ENCODE measurements at places on chromosomes 1 and 21.

DNA sequence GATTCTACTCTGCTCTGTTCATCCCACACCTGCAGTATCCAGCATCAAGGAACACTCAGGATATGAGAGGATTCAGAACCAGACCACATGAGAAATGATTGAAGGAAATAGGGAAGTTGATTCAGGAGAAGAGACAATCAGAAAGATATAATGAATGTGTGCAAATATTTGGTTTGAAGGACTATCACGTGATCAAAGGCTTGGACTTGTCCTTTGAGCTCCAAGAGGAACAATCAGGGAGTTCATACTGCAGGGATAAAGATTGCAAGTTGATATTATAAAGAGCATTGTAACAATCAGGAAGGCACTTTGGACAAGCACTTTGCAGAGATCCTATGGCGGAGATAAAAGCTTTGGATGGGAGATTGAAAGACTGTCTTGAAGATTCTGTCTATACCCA lies 13.9 kb upstream of the PIGM start:
- DNase-seq, result no peak

- peak; percentile 18 for DNase-seq
Measured at GRCh38 chr1:210347112-210347511, 18.4 kb downstream of the HHAT start.

DNA sequence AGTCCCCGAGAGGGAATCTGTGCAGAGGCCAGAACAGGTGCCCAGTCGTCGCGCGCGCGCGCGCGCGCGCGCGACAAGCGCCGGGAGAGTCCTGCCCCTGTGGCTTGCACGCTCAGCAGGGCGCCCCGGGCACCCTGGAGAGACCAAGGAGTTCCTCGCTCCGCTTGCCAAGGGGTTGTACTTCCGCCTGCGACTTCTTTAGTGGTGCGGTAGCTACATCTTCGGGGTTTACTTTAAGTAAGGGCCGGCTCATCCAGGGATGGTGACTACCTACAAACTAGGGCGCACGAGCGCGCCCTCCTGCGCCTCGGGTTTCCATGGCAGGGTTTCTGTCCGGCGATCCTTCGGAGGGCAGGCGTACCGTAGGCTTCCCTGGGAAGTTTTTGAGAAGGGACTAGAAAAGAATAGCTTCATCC lies 1.4 kb downstream of the LHX4 start:
- no peak for DNase-seq

DNA sequence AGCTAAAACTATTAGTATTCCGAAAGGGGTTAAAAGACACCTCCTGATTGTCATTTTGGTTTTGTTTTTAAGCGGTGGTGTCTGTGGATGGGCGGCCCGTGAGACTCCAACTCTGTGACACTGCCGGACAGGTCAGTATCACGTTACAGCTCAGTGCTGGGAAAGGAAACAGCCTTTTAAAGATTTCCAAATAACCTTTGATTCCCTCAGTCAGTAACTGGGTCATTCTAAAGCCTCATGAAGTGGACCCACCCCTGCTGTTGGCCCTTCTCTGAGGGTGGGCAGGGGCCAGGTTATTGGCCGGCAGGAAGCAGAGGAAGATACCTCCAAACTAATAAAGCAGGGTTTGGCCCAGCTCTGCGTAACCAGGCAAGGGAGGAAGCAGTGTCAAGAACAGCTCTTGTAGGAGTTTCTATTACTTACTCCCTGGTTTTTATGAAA lies 2.3 kb downstream of the RHOU start:
- DNase-seq, result no peak

GRCh38 chr1:180273066-180273465 lies 43.0 kb downstream of the LHX4 start:
- no peak for DNase-seq

DNA sequence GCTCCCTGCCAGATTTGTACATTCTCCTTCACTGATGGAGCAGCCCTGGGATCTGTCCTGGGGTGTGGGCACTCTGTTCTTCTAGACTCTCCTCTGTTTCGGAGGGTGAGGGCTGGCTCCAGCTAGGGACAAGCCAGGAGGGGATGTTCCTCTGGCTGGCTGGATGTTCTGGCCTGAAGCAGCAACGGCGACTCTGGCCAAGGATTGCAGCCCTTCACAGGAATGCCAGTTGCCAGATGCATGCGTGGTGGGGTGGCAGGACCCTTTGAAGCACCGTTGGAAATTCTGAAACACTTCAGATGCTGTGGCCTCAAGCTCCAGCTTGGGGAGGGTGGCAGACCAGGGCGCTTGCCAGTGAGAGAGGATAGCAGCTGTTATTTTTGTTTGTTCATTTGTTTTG lies 210.9 kb downstream of the TRABD2B start:
- no peak for DNase-seq

DNA sequence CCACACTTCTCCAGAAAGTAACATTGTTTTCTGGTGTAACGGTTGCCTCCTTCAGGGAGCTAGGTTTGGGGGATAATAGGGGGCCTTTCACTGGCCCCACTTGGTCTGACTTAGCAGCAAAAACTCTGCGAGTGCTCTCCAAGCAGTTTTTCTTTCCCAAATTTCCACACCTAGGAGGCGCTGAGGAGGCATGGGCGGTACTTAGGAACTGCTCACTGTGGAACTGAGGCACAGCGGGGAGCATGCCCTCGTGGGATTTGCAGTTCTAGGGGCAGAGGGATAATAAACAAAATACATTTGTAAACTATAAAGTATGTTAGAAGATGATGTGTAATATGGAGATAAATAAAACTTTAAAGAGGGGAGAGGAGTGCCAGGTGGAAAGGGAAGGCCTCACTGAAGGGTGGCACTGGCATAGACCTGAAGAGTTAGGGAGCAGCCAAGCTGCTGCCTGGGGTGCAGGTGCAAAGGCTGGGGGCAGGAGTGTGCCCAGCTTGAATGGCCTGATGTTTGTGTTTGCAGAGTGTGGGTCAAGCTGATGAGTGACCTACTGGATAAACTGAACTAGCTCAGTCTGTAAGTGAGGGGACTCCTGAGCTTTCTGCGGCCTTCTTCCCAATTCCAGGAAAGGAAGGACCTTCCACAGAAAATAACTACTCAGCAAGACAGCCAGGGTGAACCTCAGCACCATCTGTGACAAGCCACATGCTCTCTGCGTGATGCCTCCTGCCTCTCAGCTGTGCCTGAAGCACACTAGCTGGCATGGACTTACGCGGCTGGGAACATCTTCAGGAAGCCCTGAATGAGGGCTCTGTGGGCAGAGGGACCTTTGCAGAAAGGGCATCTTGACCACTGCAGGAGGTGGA lies 1.9 kb downstream of the EPHX1 start:
- no peak for DNase-seq

DNA sequence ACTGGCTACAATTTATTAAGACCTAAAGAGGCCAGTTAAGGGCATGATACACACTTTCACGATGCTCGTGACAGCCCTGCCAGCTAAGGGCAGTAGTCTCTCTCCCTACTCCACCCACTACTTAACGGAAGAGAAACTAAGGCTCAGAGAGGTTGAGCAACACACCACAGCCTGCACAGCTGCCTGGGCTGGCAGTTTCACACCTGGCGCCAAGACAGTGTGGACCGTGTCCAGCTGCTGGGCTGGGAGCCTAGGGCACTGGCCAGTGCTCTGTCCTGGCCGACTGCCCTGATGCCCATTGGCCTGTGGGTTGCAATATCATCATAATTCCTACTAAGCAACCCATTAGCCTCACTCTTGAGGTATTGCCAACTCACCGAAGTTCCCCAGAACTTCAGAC lies 27.6 kb downstream of the TENT5C start:
- DNase-seq, result no peak

GRCh38 chr1:66368261-66368660 lies 165.7 kb upstream of the SGIP1 start:
- DNase-seq, result no peak

- peak; percentile 10 for DNase-seq
Measured at GRCh38 chr1:224170748-224171478, 12.1 kb upstream of the DEGS1 start.

DNA sequence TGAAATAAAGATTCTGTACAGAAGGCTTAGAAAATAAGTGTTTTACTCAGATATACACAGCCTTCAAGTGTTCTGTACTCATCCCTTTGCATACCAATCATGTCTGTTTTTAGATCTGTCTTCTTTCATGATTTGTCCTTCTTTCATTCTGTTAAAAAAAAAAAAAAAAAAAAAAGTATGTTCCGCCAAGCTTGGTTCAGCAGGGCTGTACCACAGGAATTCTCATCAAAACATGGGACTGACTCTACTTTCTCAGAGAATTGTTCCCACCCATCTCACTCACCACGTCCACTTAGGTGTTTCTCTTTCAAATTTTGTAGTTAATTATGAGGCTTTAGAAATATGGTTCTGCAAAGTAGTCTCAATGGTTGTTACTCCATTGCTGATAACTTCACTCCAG lies 119.0 kb downstream of the AK5 start:
- no peak for DNase-seq

DNA sequence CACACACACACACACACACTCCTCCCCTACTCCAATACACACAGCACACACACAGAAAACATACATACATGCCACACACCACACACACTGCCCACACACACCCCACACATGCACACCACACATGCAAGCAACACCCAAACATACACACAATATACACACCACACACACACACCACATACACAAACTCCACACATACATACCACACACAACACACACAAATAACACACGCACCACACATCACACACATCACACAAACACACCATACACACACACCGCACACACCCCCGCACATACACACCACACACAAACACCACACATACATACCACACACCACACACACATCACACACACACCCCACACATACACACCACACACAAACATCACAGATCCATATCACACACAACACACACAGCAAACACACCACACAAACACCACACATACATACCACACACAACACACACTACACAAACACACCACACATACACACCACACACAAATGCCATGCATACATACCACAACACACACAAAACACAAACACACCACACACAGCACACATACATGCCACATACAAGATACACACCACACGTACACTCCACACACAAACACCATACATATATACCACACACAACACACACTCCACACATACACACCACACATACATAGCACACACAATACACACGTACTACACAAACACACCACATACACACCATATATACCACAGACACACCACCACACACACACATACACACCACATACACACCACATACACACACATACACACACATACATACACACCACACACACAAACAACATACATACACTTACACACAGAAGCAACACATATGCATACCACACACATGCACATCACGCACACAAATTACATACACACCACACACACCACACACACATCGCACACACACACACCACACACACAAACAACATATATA lies 932 bp upstream of the RAB7B start:
- DNase-seq, result no peak

GRCh38 chr1:93124556-93125355 lies 45.7 kb downstream of the MTF2 start:
- DNase-seq, result no peak
